ENCODE measurements at places on chromosomes 2 and 18.

GRCh38 chr2:211724933-211725332 lies 813.7 kb downstream of the ERBB4 start:
- DNase-seq = no peak

DNA sequence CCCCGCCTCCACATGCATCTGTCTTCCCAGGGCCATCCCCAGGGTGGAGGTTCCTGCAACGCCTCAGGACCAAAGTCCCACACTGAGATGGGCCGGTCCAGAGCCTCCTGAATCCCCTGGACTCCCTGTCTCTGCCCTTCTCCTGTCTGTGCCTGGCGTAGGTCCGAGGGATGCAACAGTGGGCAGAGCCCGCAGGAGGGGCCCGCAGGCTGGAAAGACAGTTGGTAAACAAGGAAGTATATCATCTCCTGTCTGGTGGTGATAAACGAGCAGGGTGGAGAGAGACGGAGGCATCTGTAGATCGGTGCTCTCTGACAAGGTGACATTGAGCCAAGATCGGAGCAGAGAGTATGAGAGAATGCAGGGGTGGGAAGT lies 72.6 kb upstream of the RAB6C start:
- DNase-seq = no peak

DNA sequence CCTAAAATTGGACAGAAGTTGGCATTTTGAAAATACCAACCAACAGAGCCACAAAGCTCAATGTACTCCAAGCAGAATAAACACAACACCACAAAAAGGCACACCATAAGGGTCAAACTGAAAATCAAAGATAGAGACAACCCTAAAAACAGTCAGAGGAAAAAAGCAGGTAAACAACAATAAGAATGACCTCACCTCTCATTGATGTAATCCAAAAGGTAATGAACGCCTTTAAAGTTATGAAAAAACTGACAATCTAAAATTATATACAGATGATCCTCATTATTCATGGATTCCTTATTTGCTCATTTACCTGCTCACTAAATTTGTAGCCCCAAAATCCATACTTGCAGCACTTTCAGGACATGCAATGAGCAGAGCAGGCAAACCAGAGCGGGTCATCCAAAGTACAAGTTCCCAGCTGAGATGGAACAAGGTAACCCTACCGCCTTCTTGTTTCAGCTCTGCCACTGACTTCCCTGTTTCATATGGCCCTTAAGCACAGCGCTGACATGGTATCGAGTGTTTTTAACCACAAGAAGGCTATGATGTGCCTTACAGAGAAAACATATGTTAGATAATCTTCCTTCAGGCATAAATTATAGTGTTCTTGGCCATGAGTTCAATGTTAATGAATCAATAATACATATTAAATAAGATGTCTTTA lies 17.0 kb downstream of the RTN4 start:
- DNase-seq = no peak

- DNase-seq = no peak
Observed at GRCh38 chr2:52345082-52345481, 1313.2 kb upstream of the NRXN1 start.

DNA sequence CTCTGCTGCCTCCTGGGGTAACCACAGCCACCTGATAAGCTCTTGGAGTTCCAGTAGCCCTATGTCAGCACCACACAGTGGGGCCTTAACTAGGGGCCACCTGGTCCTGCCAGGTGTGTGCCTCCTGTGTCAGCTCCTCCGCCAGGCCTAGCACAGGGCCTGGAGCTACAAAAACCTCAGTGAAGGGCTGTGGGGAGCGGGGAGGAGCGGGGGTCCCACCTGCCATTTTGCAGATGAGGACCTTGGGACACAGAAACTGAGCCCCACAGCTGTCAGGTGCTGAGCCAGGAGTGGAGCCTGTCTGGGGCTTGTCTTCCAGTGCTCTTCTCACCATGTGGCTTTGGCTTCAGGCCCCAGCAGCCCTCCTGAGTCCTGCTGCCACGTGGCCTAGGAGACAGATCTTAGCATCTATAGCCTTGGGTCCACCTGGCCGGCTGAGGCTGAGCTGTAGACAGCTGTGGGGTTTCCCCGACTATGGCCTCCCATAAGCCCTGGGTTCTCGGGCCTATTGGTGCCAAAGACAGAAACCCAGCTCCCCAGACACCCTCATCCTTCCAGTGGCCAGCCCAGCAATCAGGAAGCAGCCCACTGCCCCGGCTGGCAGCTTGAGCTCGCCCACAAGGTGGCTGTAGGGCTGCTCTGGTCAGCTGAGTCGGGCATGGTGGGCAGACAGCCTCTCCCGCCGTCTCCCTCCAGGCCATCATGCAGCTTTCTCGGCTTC lies 104.5 kb upstream of the MCFD2 start:
- no peak for DNase-seq

DNA sequence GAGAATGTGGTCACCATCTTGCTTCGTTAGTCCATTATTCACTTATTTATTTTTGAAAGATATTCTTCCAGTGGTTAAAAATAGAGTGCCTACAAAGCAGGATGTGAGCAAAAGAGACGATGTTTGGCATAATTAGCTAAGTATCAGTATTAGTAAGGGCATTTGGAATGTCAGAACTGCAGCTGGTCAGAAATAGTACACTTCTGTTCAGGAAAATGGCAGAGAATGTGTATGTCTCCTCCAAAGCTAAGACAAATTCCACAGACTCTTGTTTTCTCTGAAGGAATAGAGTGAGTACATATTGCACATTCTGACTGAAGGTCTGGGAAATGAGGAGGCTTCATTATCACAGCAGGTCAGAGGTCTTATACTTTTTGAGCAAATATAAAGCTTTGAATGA lies 209.0 kb downstream of the L3MBTL4 start:
- DNase-seq = no peak
